Urinary bladder (tissue), 4 donors: ENCODE measurements at places on chromosomes 1 and 21.

DNA sequence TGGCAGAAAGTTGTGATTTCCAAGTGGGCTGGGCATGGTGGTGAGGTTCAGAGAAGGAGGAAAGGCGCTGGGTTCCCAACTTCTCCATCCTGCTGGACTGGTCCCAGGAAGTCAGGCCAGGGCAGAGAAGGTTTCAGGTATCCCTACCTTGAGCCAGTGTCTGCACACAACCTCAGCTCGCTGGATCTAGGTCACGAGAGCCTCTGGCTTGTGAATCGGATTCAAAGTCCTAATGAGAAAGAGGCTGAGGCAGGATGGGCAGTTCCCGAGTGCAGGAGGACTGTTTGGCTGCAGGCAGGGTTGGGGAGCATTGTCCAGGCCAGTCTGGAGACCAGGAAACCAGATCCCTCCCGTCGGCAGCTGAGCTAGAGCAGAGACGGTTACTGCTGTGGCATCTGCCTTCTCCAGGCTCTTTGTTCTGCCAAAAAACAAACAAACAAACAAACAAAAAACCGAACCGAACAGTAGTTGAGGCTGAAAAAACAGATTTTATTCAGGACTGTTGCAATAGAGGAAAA is 19.5 kb upstream of the IGSF21 start:
- DNase-seq: no peak

- no peak for DNase-seq
Measured at GRCh38 chr1:222820171-222820712, 5.4 kb downstream of the DISP1 start.

- DNase-seq: peak; percentile 86
Measured at GRCh38 chr1:109667452-109668122, at the start of gene GSTM2. TSS of gene GSTM2 (plus strand) at chr1:109668057. CDS start at chr1:109668116, 59 bp downstream.

DNA sequence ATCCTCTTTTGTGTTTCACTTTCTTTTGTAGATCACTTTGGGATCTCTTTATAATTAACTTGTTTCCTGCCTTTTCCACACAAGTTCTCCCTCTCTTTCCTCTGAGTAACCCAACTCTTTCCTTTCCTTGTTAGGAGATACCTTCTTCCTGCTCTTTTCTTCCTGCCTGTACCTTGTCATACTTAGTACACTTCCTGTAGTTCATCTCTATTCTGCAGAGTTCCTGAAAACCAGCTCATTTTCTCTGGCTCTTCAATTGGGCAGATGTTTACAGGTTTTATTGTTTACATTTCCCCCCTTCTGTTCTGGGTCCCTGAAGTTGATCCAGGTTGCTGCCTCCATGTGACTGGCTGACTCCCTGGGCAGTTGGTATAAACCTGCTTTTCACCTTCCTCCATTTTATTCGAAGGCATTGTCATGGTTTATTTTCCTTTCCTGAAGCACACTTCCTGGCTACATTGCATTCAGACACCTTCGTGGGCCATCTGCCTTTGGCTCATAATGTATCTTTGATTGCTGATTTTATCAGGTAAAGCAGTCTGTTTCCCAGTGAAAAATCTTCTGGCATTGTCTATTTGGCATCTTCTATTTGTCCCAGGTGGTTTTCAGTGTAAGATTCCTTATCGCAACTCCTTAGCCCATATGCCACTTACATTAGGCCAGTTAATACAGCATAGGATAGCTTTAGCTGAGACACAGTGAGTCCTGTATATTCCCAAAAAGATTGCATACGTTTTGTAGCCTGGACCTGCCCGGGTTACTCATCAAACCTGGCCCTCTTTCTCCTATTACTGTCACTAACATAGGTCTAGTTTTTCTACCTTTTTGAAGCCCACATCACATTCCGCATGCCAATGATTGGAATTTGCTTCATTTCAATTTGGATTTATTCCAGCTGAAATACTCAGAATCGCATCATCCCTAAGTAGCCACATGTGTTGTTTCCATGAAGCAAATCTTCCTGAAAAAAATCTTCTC is 15.4 kb downstream of the CTH start:
- DNase-seq: no peak

GRCh38 chr1:201884425-201884824 is 4.3 kb upstream of the SHISA4 start:
- DNase-seq: no peak

DNA sequence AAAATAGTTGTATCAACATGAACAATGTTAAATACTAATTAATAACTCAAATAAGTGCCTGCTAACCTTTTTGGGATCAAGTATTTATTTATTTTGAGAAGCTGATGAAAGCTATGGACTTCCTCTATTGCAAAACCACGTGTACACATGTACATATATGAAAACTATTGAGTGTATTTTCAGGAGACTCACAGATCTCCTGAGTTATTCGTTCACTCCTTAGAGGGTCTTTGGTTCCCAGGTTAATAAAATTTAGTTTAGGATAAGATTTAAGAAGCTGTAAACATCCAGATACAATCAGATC is 130.5 kb downstream of the DISC1 start:
- no peak for DNase-seq

DNA sequence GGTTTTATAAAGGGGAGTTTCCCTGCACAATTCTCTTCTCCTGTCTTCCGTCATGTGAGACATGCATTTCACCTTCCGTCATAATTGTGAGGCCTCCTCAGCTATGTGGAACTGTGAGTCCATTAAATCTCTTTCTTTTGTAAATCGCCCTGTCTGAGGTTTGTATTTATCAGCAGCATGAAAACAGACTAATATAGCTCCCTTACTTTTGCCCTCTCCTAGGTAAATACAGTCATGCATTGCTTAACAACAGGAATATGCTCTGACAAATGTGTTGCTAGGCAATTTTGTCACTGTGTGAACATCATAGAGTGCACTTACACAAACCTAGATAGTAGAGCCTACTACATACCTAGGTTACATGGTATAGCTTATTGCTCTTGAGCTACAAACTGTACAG is 616.8 kb downstream of the RWDD3 start:
- DNase-seq: no peak

DNA sequence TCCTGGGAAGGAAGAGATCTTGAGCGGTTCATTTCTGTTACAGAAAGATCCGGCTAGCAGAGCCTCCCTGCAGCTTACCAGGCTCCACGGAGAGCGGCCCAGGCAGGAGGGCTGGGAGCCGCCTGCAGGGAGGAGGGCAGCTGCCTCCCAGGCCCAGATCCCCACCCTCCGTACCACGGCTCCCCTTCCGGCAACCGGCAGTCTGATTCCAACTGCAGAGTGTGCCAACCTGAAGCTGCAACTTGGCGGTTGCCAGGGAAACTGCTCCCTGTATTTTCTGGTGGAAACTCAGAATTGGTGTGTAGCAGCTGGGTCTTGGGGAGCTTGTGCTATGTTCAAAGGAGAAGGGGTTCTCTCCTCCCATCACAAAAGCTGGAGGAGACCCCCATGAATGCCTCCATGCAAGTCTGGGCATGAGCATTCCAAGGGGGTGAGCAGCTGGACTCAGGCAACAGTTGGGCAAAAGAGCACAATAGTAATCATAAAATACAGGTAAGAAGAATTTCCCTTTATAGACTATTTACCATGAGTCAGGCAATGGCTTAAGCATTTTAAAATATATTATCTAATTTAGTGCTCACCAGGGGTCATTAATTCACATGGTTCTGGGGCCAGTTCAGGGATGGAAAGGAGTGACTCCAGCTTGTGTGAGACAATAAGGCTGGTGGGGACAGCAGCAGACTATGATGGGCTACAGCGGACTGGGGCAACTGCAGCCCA is 46.1 kb upstream of the KAZN start:
- no peak for DNase-seq

- no peak for DNase-seq
Measured at GRCh38 chr1:108831225-108831624, 25.7 kb downstream of the AKNAD1 start.

- DNase-seq: no peak
Measured at GRCh38 chr1:36851595-36851994, 182.7 kb downstream of the GRIK3 start.

DNA sequence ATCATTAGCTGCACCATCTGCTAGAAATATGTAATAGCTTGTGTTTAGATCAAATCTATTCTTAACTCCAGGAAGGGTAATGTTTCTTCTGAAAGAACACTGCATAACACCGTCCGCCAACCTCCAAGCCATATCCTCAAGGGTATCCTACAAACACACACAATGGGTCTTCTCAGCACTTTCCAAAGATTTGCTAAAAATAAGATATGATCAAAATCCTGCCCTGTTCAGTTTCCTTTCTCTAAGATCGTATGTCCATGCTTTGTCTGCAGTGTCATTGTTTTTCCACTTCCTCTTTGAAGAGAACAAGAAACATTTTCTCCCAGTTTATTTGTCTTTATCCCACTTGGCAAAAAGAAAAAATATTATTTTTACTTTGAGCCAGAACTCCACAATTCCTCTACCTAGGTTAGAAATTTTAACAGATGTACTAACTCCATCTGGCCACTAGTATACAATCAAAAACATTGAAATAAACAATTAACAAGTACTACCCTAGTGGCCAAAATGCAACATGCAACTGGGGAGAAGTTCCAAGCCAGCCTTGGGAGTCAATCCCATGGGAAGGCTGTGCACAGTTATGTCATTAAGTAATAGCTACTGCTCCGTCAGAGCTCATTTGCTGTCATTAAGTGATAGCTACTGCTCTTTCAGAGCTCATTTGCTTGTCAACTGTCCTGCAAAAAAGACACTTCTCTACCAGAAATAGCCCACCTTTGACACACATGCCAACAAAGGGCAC is 37.8 kb downstream of the FRRS1 start:
- DNase-seq: no peak

GRCh38 chr1:158045639-158046038 is 52.2 kb downstream of the KIRREL1 start:
- DNase-seq: no peak

DNA sequence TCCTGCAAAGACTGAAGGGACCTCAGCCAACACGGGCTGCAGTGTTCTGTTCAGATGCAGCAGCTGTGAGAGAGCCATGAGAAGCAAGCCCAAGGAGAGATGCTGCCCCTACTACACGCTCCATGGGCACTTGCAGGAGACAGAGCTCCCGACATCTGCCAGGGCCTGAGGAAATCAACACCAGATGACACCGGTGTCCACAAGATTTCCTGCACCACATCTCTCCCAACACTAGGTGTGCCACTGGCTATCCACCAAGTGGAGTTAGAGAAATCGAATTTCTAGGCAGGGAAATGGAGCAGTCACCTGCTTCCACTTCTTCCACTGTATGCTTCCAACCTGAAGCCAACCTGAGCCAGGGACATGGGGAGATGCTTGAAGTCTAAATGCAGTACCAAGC is 445.3 kb downstream of the RWDD3 start:
- DNase-seq: no peak

GRCh38 chr1:240790856-240791255 is 178.9 kb upstream of the GREM2 start:
- DNase-seq: no peak

GRCh38 chr1:106705971-106706370 is 350.5 kb upstream of the PRMT6 start:
- no peak for DNase-seq

- DNase-seq: no peak
Measured at GRCh38 chr1:51957618-51958017, 32.9 kb downstream of the RAB3B start.

DNA sequence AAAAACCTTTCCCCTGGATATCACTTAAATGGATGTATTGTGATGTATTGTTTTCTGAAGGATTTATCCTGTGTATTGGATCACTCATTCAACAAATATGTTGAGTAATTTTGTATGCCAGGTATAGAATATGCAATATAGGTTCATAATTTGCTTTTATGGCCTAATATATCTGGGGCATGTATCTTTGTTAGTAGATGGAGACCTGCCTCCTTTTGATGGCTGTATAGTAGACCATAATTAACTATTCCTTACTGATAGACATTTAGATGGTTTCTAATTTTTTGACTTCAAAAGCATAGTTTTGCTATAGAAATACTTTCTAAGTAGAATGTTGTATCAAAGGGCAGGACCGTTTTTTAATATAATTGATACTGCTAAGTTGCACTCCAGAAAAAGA is 8.6 kb downstream of the RBBP4 start:
- DNase-seq: no peak

DNA sequence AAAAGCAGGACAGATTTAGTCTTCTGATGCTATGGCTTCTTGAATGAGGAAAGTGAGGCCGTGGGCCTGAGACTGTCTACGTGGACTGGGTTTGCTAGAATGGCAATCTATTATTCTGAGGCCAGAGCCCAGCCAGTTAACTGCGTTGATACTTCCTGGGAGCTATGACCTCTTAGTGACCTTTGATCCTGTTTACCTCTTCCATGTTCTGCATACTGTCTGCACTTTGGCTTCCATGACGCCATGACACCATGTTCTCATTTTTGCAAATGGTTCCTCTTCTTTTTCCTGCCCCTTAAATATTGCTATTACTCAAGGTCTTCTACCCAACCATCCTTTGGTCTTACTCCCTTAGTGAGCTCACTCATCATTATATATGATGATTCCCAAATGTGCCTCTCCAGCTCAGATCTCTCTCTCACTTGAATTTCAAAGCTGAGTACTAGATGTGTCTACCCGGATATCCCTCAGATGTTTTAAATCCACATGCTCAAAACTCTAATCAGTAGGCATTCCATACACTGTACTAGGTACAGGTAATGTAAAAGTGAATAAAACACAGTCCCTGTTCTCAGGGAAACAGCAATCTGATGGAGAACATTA is 66.1 kb upstream of the ATP1A1 start:
- DNase-seq: no peak

- DNase-seq: no peak
Measured at GRCh38 chr1:164141797-164142196, 417.2 kb upstream of the PBX1 start.

DNA sequence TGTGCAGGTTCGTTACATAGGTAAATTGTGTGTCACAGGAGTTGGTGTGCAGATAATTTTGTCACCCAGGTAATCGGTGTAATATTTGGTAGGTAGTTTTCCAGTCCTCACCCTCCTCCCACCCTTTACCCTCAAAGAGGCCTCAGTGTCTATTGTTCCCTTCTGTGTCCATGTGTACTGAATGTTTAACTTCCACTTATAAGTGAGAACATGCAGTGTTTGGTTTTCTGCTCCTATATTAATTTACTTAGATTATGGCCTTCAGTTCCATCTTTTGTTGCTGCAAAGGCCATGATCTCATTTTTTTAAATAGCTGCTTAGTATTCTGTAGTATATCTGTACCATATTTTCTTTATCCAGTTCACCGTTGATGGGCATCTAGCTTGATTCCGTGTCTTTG is 87.3 kb downstream of the RPS6KC1 start:
- no peak for DNase-seq

- no peak for DNase-seq
Measured at GRCh38 chr1:111234258-111234657, 6.7 kb downstream of the CHI3L2 start.
